Activated T-cell treated with anti-CD3 and anti-CD28 coated beads, Interleukin-2, amount 50 U/mL, for 72 hours (primary cell): ENCODE measurements at places on chromosomes 12 and 14.
A peak's percentile ranks its signal among the peaks of the same experiment; 100 is the strongest.

DNA sequence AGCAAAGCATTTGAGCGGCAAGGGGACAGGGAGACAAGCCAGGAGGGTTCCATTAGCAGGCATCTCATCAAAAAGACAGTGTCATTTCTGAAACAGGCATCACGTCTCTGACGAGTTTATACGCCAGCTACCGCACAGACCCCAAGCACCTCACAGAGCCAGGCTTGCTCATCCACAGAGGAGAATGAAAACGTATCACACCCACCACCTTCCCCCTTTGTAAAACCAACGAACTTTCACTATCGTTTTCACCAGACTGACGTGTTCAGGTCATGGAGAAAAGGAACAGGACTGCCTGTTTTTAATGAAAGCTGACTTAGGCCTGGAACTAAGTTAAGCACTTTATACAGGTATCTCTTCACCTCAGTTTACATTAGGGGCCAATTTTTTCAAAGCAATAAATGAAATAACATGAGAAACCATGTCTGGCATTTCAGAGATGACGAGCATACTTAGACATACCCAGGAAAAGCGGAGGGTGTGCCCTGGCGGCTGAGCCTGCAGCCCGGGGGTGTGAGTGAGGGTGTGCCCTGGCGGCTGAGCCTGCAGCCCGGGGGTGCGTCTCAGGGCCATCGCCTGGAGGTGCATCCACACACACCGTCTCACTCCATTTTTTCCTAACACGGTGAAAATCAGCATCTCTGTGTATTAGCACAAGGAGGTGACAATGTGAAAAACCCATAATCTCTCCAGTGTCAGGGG lies 41.9 kb downstream of the STX2 start:
- DNase-seq, result peak; percentile 64

DNA sequence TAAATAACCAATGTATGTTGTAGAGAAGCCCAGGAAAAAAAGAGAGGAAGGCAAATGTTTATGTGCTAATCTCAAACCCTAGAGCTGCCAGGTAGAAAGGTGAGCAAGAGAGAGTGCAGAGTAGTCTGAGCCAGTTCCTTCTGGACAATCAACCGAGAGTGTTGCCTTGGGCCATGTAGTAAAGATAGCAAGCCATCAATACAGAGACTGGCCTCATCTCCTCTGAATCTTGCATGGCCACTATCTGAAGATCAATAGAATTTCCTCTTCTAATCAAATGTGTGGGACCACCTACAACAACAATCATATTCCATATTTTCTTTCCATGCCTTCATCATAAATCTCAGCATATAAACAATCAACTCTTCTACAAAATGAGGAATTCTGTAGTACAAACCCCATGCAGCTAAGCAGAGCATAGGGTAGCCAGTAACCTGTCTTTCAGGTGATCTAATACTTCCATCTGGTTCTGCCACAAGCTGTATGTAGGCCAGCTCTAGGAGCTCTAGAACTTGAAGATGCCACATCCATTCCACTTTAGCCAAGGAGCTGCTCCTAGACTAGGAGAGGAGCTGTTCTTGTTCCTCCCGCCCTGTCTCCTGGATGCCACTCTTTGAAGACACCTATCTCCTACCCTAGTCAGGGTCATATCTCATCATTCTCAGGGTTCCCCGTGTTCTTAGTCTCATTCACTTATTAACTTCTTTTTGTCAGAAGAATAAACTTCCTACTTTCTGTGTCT lies 75.8 kb upstream of the SLC38A4 start:
- DNase-seq, result no peak

DNA sequence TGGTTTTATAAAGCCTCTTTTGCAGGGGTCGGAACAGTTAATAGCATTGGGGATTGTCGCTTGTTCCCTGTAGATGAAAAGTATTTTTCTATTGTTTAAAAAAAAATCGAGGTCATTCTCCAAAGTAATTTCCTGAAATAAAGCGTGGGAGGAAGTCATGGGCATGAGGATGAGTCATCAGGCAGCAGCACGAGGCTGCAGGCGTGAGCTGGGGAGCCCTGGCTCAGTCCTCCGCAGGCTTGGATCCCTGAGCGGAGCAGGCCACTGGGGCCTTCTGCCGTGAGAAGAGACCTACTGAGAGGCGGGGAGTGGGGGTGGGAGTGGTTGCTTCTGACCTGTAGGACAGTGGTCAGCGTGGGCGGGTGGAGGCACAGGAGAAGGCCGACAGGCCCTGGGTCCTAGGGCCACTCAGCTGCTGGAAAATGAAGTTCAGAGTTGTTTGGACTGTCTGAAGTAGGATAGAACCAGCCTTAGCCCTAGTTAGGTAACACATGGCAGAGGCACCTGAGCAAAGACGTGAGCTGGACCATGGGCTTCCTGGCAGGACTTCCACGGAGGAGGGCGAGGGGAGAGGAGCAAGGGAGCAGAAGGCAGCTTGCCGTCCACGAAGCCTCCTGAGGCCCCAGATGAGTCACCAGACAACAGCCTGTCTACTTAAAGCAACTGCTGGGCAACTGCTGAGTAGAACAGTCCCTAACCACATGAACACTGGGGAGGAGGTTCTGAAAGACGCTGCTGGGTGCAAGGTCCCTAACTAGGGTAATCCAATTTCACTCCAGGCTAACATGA lies 21.1 kb upstream of the LGALS3 start:
- peak; percentile 62 for DNase-seq

- DNase-seq, result no peak
Observed at GRCh38 chr14:73344319-73344718, 107.0 kb downstream of the PAPLN start.

- DNase-seq, result no peak
Observed at GRCh38 chr14:52258783-52259182, 8.7 kb upstream of the PTGDR start.

- DNase-seq, result no peak
Observed at GRCh38 chr14:95047754-95048153, 109.6 kb downstream of the DICER1 start.

- DNase-seq, result no peak
Observed at GRCh38 chr14:57486767-57487379, 6.8 kb downstream of the CCDC198 start.
